ENCODE measurements at places on chromosomes 7 and 10.

GRCh38 chr7:151142686-151143040, 24.8 kb downstream of the GBX1 start:
- no peak for DNase-seq

- no peak for DNase-seq
Observed at GRCh38 chr10:73774637-73775036, 7.2 kb upstream of the CHCHD1 start.

DNA sequence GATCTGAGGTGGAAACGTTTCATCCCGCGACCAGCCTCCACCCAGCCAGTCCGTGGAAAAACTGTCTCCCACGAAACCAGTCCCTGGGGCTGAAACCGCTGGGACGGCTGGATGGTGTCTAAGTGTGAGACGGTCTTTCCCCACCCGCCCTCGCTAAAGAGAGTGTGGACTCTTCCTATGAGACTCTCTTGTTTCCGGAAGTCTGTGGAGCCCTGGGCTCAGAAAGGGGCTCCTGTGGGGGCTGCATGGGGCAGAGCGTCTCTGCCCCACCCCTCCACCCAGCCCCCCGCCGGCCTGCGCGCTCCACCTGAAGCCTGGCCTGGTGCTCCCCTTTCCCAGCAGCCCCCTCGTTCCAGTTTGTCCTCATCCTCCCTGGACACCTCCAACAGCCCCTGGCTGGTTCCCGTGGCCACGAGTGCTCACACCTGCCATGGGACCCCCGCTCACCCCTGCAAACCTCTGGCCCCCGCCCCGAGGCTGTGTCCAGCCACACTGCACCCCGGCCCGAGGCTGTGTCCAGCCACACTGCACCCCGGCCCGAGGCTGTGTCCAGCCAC, 28.7 kb downstream of the CFAP46 start:
- DNase-seq: no peak

DNA sequence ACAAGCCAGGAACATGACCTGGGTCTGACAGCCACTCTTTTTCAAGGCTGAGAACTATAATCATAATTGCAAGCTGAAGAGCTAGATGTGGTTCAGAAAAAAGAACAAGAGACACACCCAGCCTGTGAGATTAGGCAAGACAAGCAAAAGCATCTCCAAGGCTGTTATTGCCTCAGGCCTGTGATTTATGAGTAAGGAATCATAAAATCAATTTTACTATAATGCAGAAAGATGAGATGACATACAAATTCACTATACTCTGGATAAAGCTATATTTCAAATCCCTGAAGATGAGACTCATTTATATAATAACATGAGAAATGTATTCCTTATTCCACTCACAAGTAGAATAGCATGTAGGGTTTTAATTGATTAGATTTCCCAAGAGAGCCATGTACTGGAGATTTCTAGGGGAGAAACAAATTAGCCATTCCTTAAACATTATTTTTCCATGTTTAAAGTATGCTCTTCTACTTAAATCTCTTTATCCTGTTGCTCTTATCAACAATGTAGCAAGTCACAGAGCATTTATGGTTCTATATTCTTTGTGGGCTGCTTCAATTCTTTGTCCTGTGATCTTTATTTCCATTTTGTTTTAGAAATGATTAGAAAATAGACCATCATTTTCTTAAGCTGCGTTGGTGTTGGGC, 47.4 kb downstream of the FHIP2A start:
- no peak for DNase-seq

DNA sequence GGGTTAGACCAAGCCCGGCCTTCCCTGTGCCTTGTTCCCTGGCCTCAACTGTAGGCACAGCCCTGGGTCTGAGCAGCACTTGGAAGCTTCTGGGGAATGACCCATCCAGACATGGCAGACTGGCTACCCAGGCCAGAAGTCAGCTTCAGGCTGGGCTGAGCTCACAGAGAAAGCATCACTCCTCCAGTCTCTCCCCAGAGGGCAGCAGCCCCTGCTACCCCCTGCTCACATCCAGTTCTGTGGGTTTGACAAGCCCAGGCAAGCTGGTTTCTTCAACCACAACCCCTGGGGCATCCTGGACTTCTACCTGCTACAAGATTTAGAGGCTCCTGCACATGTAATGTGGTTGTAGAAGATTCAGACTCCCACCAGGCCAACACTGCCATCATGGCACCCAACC, 9.0 kb downstream of the C10orf71 start:
- no peak for DNase-seq

- no peak for DNase-seq
Observed at GRCh38 chr10:119398996-119399395, 143.5 kb downstream of the RGS10 start.

DNA sequence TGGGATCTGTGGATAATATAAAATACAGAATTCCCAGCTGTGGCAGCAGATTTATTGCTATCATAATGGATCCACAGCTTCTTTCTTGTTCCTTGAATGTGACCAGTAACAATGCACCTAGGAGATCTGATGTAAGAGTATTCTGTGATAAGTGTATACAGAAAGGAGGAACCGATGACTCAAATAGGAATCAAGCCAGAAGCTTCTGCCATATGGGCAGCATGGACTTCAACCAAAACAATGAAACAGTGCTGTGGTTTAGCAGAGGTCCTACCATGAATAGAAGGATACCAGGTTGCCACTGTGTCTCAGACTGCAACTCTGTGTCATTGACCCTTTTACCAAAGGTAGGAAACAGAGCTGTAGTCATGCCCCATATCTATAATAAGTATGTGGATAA, 81.8 kb downstream of the PTPRZ1 start:
- DNase-seq: no peak

GRCh38 chr10:95482501-95483233, 78.5 kb downstream of the SORBS1 start:
- no peak for DNase-seq

DNA sequence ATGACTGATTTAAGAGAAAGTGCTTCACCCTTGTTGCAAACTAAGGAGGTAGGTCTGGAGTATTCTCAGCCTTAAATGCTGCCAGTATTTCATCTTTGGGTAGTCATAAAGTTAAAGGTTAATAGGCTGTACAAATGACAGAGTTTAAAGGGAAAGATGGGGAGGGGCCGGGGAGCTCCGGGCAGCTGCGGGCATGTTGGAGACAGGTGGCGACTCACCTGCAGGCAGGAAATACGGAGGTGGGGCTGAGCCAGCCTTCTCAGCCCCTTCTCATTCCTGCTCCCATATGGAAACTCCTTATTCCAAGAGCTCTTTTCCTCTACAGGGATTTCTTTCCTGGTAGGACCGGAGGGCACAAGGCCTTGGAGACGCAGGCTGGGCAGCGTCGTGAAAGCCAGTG, 31.8 kb upstream of the HMX3 start:
- no peak for DNase-seq

- no peak for DNase-seq
Observed at GRCh38 chr10:131200856-131201470, 110.6 kb downstream of the TCERG1L start.

DNA sequence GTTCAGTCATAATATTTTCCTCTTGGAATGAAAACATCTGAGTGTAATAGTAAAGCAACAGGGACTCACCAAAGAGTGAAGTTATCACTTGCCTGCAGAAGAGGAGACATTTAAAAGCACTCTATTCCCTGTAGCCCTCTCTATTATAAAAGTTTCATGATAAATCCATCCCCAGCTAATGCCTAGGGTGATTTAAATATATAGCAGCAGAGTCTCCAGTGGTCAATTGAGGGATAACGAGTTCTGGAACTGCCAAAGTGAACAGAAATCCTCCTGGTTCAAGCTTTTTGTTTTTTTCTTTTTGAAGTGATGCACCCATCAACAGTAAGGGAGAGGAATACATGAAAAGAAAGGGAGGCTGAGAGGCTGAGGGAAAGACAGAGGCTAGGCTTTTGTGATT, 87.3 kb downstream of the EVX1 start:
- no peak for DNase-seq

DNA sequence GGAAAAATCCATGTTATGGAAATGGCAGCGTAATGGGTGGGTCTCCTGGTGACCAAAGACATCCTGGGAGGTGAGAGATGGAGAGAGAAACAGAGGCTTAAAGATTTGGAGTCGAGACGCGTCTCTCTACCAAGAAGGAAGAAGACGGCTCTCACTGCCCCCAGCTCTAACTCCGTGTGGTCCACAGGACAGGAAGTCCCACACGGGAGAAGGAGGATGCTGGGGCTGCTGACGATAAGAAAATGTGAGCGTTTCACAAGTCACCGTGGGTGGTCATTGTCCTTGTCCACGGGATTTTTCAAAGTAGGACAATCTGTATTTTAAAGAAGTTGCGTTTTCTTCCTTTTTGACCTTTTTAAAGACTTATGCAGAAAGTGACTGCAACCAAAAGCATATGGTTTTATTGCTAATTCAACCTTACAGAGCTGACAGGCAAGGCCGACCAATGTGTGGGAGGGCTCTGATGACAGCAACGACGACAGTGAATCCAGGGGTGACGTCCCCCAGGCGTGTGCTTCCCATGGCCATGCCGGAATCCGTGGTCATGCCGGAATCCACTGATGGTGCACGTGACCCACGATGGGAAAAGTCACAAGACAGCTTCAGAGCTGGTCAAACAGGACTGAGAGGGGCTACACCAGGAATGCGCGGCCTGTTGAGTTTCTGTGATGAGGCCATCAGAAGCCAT, 341.2 kb downstream of the PTPRN2 start:
- DNase-seq: no peak

GRCh38 chr7:44854644-44855364, 6.9 kb upstream of the H2AZ2 start:
- no peak for DNase-seq

GRCh38 chr10:109746861-109747260, 176.4 kb downstream of the XPNPEP1 start:
- DNase-seq: no peak

DNA sequence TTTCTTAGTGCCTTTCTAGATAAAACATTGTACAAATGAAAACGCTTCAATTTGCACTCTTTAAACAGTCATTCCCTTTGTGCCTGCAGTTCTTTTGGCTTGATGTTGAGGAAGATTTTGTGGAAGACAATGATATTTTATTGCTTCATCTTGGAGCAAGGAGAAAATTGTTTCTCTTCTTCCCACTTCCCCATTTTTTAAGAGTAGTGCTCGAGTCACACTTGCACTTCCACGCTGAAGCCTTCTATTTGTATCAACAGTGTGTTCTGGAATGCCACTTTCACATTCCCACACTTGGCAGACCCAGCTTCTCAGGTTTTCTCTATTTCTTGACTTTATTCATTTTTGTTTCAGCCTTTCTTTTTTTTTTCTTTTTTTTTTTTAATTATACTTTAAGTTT, 369.3 kb downstream of the PAXIP1 start:
- no peak for DNase-seq

- DNase-seq: no peak
Observed at GRCh38 chr10:131978366-131978765, 3.4 kb downstream of the BNIP3 start.

DNA sequence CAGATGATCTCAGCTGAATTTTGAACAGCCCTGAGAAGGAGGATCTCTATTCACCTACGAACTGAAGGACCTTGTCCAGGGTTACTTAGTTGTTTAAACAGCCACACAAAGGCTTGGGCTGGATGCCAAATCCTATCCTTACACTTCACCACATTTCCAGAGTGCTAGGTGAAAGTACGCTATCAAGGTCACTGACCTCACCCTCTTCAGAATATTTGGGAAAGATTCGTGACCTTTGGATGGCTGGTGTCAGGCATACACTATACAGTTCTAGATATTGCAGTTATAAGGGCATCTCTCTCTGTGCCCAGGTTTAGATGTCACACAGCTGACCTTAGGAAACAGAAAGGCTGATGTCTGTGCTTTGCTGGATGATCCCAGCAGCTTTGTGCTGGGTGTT, 61.2 kb upstream of the ABLIM1 start:
- no peak for DNase-seq
